ENCODE measurements at places on chromosomes 11 and 22.

- no peak for DNase-seq
Observed at GRCh38 chr11:98099371-98099770, 921.4 kb upstream of the CNTN5 start.

- DNase-seq = no peak
Observed at GRCh38 chr11:117883063-117883462, 6.6 kb upstream of the FXYD6 start.

DNA sequence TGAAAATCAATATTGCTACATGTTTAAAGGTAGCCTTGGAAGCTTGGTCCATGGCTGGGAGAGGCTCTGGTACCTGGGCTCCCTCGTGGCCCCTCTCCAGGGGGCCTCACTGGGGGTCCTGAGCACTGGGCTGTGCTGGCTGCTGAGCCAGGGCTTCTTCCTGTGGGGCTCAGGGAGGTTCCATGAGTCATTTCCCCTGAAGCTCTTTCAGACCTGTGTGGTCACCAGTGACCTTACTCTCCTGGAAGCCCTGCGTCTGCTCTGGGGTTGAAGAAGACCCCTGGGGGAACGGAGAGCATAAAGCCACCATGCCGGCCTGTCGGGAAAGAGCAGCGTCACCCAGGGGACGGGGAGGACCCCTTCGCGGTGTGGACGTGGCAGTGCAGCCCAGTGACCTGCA is 389.0 kb downstream of the TBC1D22A start:
- no peak for DNase-seq

DNA sequence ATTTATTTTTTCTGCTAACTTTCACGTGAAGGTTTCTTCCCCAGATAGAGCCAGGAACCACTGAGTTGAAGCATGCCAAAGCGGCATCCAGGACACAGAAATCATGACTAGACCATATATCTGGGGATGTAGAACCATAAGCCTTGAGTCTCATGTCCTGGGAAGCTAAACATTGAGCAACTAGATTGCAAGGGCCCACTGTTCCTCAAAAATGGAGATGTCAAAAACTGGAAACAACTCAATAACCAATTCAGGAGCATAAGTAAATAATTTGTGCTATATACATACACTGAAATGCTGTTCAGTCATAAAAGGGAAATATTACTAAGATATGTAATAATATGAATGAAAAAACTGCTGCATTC is 29.0 kb upstream of the CARD16 start:
- no peak for DNase-seq

DNA sequence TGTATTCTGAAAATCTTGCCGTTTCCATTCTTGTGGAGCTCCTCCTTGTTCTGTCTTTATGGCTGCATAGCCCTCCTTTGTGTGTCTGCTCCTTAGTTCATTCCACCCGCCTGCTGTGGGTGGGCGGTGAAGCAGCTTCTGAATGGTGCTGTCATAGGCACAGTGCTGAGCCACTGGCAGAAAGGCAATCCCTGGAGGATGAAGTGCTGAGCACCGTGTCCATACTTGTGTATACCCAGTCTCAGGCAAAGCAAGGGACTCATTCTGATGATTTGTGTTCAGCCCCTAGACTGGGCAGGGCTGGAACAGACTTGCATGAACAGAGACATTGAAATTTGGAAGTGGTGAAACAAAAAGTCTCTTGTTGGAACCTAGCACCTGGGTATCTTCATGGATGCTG is 134.9 kb downstream of the MYO18B start:
- DNase-seq = no peak

DNA sequence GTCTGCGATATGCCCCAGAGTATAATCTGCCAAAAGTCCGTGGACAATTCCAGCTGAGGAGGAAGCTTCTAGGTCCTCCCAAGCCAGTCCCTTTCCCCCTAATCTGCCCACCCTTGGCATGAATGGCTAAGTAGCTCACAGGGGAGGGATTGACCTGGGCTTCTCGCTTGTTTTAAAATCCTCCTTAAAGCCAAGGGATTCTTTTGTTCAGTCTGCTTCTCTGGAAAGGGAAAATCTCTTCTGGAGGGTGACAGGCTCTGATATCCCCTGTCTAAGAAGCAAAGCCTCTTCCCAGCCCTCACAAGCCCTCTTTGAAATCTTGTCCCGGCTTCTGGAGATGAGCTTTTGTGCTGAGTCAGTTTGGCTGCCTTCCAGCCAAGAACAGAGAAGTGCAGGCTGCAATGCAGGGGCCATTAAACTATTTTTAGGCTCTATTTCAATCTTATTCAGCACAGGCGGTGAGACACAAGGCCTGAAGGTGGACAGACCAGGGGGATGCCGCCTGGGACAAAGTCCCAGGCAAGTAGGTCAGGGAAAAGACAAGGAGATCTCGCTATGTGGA is 23.9 kb downstream of the NEFH start:
- DNase-seq = peak; percentile 40

DNA sequence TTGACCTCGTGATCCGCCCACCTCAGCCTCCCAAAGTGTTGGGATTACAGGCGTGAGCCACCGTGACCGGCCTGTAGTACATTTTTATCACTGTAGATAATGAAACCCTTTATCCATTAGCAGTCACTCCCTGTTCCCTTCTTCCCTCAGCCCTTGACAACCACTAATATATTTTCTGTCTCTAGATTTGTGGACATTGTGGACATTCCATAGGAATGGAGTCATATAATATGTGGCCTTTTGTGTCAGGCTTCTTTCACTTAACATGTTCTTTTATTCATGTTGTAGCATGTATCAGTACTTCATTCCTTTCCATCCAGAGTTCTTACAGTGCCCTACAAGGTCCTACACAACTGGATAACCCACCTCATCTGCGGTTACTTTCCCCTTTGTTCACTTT is 30.5 kb downstream of the RRM1 start:
- no peak for DNase-seq

- DNase-seq = no peak
Observed at GRCh38 chr22:41401781-41402648, 20.3 kb downstream of the TEF start.

GRCh38 chr11:19651028-19651427 is 61.6 kb upstream of the NAV2 start:
- no peak for DNase-seq

- no peak for DNase-seq
Observed at GRCh38 chr11:65439331-65440181, 17.0 kb downstream of the NEAT1 start.

DNA sequence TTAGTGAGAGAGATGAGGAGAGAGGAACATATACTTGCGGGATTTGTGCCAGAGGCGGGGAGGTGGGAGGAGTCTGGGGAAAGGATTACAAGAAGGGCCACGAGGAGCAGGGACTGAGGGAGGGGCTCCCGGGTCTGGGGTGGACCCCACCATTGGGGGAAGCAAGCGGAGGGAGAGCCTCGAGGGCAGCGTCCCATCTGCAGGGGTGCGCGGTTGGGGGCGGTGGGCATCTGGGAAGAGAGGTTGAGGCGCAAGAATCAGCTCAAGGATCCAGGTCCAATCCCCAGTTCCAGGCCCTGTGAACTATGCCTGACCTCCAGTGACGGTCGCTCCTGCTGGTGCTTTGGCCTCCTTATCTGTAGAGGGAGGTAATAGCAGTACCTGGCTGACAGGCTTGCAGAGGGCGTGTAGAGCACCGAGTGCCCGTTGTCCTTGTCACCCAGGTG is 38.0 kb downstream of the ADAMTS15 start:
- no peak for DNase-seq

- DNase-seq = no peak
Observed at GRCh38 chr22:32650553-32651345, 150.8 kb upstream of the TIMP3 start.

DNA sequence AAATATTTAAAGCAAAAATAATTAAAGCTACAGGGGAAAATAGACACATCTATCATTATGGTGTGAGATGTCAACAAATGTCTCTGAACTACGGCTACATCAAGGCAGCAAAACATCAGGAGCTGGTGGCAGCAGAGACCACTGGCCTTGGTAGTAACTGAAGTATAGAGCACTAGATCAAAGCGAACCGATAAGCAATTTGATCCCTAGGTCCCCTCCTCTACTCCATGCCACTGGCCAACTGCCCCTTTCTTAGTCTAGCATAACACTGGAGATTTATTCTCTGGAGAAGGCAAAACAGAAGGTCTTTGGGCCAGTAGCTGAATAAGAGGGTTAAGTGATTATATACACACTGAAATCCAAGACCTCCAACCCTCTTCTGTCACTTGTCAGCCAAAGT is 13.6 kb upstream of the RAB3IL1 start:
- no peak for DNase-seq

DNA sequence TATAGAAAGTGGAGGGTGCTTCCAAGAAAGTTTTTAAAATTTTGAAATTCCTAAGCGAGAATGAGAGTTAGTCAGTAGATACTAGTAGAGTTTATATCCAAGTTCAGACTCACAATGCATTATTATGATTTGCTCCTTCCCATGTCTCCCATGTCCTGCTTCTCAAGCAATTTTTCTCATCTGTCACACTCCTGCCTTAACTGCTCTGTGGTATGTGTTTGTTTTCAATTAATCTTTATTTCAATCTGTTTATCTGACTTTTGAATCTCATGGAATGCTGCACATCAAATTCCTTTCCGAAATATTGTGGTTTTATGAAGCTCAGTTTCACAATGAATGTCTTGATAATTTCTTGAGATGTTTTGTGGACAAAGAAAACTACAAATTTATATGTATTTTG is 18.1 kb downstream of the THY1 start:
- no peak for DNase-seq

- peak; percentile 43 for DNase-seq
Observed at GRCh38 chr11:64207256-64208085, 950 bp downstream of the FERMT3 start.

DNA sequence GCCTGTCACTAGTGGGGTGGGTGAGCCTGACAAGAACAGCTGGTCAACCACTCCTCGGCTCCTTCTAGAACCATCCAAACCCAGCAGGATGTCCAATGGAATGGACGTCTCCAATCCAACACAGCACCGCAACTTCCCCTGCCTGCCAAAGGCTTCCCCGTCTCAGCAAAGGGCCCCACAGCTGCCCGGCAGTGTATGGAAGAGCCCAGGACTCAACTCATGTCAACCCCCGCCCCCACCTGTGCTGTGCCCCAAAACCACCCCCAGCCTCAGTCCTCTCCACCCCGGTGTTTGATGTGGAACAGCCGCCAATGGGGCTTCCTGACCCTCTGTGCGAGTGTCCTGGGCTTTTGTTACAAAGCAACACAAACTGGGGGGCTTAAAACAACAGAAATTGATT is 223.8 kb downstream of the CTTN start:
- DNase-seq = no peak

GRCh38 chr22:36961626-36962025 is 48.2 kb downstream of the CSF2RB start:
- DNase-seq = no peak

DNA sequence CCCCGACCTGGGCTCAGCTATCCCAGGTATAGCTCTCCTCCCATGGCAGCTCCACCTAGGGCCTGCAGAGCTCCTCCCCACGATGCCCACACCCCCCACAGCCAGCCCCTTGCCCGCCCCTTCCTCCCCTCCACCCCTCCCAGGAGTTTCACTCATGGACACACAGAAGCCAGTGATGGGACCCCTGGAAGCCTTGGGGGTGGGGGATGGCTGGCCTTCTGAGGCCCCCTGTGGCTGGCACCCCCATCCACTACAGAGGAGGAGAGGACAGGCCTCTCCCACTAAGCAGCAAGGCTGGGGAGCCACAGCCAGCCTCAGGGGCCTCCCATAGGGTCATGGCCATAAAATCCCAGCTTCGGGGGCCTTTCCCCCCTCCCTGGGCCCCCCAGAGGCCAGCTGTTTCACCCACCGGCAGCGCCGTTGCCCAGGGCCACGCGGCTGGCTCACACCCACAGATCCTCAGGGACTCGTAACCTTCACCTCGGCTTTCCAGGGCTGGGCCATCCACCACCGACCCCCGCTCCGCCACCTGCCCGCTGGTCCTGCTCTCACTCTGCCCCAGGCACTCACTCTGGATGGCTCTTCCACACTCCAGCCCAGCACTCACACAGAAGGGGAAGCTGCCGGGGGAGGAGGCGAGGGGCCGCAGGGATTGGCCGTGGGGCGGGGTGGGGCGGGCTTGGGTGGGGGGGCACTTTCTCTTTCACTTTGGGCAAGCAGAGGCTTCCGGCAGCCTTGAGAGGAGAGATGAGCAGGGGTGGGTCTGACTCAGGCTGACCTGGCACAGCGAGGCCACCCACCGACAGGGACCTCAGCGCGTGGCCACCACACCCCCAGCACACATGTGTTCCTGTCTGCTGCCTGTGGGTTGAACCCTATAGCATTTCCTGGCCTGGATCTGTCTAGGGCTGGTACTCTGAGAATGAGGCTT is 2.2 kb downstream of the SLC25A22 start:
- no peak for DNase-seq

DNA sequence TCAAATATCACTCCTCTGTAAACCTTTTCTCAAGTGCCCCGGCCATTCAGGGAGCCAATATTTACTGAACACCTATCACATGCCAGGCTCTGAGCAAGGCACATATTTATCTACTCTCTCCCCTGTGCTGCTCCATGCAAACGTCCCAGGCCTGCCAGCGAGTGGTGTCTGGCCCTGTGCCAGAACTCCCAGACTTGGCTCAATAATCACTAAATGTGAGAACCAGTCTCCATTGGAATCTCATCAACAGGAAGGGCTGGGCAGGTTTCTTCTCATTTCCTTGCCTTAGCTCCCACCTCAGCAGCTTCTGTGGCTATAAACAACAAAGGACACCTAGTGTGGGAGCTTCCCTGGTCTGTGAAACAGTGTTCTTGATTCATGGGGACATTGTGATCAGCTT is 21.7 kb downstream of the RASSF10 start:
- no peak for DNase-seq

DNA sequence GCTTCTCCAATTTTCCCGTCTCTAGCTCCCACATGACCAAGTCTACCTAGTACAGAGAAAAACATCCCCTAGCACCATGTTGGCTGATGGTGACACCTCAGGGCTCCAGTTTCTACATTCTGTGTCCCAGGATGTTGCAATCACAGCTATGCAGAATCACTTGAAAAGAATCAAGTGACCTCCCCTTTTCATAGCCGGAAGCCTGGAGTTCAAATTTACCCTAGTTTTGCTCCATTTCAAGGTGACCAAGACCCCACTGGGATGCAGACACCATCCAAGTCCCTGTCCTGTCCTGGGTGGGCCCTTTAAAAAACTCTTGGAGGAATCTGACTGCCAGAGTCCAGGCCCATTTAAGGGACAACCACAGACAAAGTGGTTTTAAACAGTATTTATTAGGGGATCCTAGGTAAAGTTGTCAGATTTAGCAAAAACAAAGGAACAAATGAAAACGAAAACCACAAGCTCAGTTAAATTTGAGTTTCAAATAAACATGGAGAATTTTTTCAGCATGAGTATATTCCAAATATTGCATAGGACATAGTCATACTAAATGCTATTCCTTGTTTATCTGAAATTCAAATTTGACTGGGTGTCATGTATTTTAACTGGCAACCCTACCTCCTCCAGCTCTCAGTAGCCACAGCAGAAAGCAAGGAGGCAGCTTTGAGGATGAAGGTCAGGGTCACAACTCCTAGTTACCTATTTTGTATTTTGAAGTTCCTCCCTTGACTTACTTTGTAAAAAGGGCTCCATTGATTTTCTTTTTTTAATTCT is 52.4 kb downstream of the MIAT start:
- no peak for DNase-seq

- no peak for DNase-seq
Observed at GRCh38 chr22:37559901-37560607, at the start of gene CDC42EP1. Gene CDC42EP1, plus strand, starts transcription at chr22:37560480. Its CDS starts 5,870 bp downstream, at chr22:37566350.

- DNase-seq = no peak
Observed at GRCh38 chr11:24515632-24516031, 18.8 kb downstream of the LUZP2 start.

- no peak for DNase-seq
Observed at GRCh38 chr11:77117492-77117891, 10.6 kb upstream of the MYO7A start.

- no peak for DNase-seq
Observed at GRCh38 chr11:8608652-8609051, 14.6 kb upstream of the STK33 start.

- DNase-seq = no peak
Observed at GRCh38 chr11:87255589-87255988, 217.9 kb downstream of the TMEM135 start.

All from forelimb muscle (tissue), 1 donor.